Activated naive CD8-positive, alpha-beta T cell treated with anti-CD3 and anti-CD28 coated beads, Interleukin-2, amount 10 ng/mL, durations not matched to agents 7 days and 5 days (primary cell): ENCODE measurements at places on chromosomes 7 and 10. TPM values are rescaled to one million over a fixed set of nuclear protein-coding genes. Genes with fewer than 3 reads are reported as not detected.

GRCh38 chr10:6920072-6921019 lies 340.3 kb upstream of the PRKCQ start:
- H3K4me3 ChIP-seq = peak overlapping the region; percentile 35
- H3K27ac ChIP-seq = peak overlapping the region; percentile 11
- peaks cover 27% of the 10 kb centered on the region for H3K4me1 ChIP-seq
- peaks cover 2% of the 10 kb centered on the region for H3K27me3 ChIP-seq

DNA sequence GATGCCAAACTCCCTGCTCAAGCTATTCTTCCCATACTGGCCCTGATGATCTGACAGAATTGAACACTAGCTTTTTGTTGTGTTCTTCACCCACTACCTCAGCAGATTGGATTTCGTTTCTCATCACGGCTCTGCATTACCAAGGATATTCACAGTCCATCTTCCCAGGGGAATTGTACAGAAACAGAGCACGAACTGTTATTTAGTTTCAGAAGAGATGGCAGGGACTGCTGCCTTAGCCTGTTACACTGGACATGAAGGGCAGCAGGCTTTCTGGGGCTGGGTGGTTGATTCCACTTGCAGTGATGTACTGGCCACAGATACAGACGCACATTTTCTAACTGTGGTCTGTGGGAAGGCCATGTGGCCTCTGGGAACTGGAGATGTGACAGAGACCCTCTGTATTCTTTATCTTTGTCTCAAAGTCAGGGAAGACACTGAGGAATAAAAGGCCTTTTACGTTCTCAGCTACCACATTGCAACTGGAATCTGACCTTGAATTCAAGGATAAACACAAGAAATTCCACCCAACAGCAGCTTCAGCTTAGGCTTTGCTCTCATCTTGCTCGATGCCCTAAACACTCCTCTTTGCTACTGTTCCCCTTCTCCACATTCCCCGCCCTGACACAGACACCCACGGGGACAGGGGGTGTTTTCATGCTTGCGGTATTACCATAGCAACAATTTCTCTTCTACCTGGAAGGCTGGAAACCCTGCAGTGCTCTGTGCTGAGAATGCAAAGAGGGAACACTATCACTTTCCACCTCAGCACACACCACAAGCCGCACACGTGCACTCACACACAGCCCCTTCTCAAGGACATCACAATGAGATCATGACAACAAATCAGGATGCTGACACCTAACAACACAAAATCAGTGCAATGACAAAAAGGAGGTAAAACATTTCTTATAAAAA lies 81.7 kb downstream of the RNF216 start:
- H3K27me3 ChIP-seq = no peaks in the 10 kb centered on the region
- H3K27ac ChIP-seq = peak overlapping the region; percentile 11
- DNase-seq = peak; percentile 68

GRCh38 chr10:11104772-11105675 lies 87.4 kb downstream of the CELF2 start:
- H3K4me1 ChIP-seq = peaks cover 16% of the 10 kb centered on the region
- peak overlapping the region; percentile 44 for H3K4me3 ChIP-seq
- peaks cover 11% of the 10 kb centered on the region for H3K27me3 ChIP-seq
- peaks cover 7% of the 10 kb centered on the region for H3K36me3 ChIP-seq

Gene SFTPA2
- not detected for total RNA-seq

DNA sequence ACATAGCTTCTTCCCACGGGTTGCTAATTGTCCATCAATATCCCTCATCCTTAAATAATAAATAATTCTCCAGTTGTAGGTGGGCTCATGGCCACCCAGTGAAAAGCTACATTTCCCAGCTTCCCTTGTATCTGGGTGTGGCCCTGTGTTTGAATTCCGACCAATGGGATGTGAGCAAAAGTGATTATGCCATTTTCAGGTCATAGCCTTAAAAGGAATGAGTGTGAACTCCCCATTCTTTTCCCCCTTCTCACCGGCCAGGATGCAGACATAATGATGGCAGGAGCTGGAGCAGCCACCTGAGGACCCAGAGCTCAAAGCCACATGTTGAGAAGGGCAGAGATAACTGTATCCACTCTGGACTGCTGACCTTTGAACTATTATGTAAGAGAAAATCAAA lies 30.3 kb upstream of the CALU start:
- no peak for DNase-seq
- no peak overlapping the region for H3K27ac ChIP-seq
- H3K4me3 ChIP-seq = no peak overlapping the region
- no peaks in the 10 kb centered on the region for H3K4me1 ChIP-seq
- peaks cover 10% of the 10 kb centered on the region for H3K27me3 ChIP-seq

DNA sequence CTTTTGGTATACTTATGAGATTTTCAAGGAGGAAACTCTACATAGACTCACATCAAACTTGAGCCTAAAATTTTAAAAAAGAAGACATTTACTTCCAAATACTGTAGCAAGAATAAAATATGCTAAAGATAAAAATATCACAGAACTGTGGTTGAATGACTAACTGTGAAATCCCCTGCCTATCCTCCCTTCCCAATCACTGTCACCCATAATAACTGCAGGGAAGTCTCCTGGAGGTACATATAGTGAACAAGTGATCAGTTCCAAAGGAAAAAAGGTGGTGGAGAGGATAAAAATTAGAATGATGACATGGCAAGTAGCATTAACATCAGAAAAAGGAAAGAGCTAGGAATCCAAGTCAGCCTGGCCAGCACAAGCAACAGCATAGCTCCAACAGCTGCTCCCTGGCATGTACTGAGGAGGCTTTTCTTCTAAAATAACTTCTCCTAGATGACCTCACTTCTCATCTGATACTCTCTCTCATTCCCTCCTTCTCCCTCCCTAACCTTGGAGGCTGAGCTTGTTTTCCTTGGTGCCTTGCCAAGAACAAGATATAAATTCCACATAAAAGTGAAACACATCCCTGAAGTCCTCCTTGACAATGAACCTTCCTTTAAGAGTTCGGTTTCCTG lies 124.0 kb downstream of the IQUB start:
- no peaks in the 10 kb centered on the region for H3K27me3 ChIP-seq
- no peak overlapping the region for H3K4me3 ChIP-seq
- DNase-seq = no peak
- H3K36me3 ChIP-seq = no peaks in the 10 kb centered on the region
- H3K4me1 ChIP-seq = no peaks in the 10 kb centered on the region

DNA sequence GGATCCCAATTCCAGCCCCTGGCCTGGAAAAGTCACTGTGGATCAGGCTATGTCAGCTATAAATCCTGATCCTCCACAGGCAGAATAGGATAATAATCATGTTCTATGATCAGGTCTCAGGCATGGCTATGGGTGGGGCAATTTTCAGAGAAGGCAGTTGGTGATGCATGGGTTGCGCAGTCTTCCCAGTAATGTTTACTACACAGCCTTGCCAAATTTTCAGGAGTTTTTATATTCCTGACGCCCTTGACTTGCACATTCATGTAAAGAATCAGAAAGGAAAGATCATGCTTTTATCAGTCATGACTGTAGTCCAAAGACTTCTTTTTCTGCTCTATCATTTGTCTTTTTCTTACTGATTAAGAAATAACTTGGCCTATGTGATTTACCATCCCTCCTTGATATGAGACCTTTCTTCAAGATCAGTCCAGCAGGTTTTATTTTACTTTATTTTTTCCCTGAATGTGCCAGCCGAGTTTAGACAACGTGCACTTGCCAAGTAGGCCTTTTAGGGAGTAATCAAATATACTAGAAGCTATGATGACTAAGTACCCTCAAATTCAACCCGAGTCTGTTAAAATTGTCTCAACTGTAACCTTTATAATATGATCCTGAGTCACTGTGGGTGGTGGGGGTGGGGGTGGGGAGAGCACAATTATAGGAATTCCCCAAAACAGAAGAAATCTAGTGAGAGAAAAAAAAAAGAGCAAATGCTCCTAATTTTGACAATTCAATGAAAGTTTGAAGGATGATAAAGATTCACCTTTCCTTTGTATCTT lies 31.9 kb downstream of the ARL4A start:
- no peak for DNase-seq
- peaks cover 37% of the 10 kb centered on the region for H3K4me1 ChIP-seq
- no peak overlapping the region for H3K27ac ChIP-seq
- H3K36me3 ChIP-seq = peaks cover 7% of the 10 kb centered on the region

DNA sequence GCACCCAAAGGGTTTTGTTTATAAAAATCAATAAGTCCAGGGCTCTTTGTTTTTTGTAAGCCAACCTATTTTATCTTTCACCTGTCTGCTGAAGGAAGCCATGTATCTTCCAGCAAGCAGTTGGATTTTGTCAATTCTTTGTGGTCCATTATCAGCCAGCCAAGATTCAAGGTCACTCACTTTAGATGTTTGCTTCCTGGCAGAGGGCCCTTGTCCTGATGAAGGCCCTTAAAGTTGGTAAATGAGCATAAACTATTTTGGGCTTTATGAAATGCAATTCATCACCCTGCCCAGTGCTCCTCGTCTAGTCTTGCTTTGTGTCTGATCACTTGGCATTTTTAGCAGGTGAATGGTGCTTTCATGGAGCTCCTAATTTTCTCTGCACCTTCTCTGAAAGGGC lies 1004.2 kb downstream of the GRID1 start:
- H3K4me3 ChIP-seq = no peak overlapping the region
- no peak for DNase-seq
- H3K36me3 ChIP-seq = no peaks in the 10 kb centered on the region
- no peaks in the 10 kb centered on the region for H3K4me1 ChIP-seq

DNA sequence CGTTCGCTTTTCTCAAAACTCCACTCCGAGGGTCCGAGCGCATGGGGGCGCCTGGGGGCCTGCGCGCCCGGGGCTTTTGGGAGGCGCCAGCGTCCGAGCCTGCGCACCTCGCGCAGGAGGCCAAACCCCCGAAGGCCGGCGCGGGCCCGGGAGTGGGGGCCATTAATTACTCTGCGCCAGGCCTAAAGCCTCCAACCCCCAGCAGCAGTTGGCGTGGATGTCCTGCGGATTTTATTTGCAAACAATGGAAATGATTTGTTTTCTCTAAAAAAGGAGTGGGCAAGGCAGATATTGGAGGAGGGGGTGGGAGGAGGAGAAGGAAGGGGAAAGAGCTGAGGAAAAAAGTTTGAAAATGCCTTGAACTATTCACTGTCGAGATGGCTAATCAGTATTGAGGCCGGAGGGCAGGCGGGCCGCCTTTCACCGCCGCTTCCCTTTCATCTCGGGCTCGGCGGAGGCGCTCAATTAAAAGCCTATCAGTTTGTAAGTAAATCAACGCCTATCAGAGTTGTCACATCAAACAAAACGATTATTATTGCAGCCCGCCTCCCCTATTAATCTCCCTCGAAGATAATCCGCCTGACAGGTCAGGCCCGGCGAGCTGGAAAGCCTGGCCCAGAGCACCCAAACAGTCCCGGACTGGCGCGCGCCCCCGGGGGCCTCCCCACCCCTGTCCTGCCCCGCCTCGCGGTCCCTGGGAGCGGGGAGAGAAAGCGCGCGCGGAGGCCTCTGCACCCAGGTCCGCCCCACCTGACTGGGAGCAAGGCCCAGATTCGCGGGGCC lies 3.4 kb upstream of the ZNF503 start:
- H3K4me3 ChIP-seq = no peak overlapping the region
- peaks cover 17% of the 10 kb centered on the region for H3K4me1 ChIP-seq
- no peak overlapping the region for H3K27ac ChIP-seq
- peaks cover 2% of the 10 kb centered on the region for H3K36me3 ChIP-seq
- DNase-seq = no peak

Gene PRKAG2
- 38.9 TPM for total RNA-seq

Gene ING3
- 23.3 TPM for total RNA-seq
